ENCODE measurements at places on chromosomes 16 and 17.

DNA sequence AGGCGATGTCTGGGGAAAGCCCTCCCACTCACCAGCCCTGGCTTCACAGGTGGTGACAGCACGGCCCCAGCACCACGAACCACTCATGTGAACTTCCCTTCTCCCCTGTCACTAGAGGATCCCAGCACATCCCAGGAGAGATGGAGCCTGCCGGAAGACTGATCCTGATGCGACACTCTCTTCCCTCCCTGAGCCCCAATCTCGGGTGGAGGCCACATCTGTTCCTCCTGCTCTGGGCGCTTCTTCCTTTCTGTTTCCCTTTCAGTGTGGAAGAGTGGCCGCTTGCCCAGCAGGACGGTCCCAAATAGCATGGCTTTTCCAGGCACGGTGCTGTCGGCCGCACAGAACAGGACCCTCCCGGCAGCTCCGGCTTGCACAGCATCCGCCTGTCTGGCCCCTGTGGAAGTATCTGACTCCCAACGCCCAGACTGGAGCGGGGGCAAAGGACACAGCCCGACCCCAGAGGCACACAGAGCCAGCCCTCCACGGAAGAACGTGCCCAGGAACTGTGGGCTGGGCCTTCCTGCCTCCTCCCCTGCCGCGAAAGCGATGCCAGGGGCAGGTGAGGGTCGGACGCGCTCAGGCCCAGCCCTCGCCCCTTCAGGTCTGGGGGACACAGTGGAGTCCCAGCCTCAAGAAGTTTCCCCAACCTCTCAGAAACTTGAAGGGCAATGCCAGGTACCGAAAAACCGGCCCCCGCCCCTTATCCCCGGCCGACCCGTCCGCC, 37.6 kb downstream of the CBFA2T3 start:
- peak; percentile 21 for DNase-seq

DNA sequence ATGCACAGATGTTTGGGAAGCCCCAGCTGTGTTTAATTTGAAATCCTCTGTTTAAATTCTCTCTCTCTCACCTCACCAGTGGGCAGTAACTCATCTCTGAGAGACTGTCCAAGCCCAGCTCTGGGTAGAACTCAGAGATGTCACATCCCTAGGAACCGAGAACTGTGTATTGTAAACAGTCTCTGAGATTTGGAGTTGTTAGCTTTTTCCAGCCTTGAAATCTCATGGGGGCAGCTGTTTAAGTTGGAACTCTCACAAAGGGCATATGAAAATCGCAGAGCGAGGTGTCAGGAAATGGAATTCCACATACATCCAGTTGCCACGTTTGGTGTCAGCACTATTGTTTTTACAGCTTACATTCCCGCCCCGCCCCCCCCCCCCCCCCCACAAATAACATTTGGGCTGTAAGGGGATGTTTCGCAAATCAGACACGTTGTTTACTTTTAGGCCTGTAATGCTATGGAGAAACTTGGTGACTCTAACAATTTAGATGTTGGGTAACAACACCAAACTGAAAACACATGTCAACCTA, 34.3 kb downstream of the VPS35L start:
- no peak for DNase-seq

- DNase-seq = no peak
Measured at GRCh38 chr16:15833541-15833940, 23.3 kb downstream of the MYH11 start.

DNA sequence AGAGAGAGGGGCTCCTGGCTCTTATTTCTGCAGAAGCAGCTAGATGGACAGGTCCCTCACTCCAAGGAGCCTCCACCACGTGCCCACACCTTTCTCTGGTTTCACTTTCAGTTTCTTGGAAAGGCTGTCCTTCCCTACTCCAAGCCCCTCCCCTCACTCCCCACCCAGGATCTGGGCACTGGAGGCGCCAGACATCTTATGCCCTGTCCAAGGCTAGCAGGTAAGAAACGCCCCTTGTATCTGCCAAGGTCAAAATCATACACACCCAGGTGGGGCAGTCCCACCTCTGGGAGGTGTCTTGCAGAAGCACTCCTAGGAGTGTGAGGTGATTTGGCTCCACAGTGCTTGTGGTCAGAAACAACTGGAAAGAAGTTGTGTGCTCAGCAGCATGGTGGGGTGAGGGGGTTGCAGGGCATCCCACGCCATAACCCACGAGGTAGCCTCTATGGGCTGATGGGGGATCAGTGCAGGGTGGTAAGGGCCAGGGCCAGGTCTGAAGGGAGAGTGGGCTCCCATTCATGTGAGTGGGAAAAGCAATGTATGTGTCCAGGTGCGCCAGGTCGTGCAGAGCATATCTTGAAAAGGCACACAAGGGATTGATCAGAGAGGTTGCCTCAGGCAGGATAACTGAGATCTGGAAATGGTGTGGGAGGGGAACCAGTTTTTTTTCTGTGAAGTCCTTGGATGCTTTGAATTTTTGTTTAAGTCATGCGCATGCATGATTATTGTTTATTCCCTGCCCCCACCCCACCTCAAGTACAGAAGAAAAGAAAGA, 31.8 kb upstream of the PRM1 start:
- peak; percentile 31 for DNase-seq

- DNase-seq = no peak
Measured at GRCh38 chr17:47924785-47925677, 16.3 kb upstream of the PNPO start.

DNA sequence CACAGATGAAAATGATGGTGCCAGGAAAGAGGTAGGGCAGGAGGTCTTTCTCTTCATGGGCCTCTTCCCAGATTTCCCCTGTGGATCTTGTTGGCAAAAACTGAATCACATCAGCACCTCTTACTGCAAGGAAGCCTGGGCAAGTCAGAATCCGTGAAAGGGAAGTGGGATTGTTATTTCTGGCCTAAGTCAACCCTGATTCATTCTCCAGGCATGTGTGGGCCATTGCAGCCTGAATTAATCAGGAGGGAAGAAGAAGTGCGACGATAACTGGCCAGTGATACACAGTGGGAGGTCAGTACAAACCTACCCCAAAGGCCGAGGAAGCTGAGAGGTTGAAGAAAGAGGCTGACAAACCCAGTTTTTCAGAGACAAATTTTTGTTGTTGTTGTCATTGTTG, 17.9 kb upstream of the NSMCE1 start:
- DNase-seq = no peak

- no peak for DNase-seq
Measured at GRCh38 chr17:22512506-22512905, 820.2 kb downstream of the KCNJ18 start.

- DNase-seq = no peak
Measured at GRCh38 chr16:81014672-81015071, 7.7 kb downstream of the CENPN start.

DNA sequence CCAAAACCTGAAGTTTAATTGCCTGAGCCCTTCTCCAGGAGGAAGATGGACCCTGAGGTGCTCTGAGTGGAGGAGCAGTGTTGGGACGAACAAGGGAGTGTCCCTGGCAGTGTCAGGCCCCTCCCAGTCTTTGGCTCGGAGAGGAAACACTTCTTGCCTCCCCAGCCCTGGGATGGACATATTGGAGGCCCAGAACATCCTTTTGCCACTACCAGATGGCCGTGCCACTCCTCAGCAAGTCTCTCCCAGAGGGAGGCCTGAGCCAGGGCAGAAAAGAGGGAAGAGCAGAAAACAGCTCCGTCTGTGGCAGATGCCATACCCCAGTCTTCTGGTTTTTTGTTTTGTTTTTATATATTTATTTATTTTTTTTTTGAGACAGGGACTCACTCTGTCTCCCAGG, 91.5 kb upstream of the CRHR1 start:
- DNase-seq = no peak

DNA sequence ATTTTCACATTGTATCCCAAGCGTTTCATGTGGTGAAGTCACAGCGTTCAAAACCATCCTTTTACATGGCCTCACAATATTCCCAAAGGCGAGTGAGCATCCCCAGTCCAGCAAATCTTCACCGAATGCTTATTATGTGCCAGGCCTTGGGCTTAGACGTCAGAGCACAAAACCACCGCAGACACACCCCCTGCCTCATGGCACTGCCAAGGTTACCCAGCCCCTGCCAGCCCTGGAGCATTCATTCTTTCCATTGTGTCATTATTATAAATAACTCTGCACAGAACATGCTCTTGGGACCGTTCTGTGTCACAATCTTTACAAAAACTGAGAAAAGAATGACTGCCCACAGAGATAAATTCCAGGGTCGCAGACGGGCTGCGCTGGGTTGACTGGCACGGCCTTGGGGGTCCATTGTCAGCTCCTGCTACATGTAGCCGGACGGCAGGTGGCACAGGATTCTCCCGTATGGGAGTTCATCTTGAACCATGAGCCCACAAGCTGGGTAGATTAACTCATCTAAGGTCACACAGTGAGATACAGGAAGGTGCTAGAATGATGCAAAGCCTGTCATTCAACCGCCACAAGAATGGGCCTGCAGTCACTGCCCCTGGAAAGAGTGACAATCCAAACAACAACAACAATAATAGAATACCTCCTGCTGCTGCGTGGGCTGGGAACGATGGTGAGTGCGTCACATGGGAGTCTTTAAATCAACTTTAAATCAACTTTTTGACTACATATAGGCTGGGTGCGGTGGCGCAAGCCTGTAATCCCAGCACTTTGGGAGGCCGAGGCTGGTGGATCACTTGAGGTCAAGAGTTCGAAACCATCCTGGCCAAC, 4.5 kb upstream of the NECAB2 start:
- DNase-seq = no peak

DNA sequence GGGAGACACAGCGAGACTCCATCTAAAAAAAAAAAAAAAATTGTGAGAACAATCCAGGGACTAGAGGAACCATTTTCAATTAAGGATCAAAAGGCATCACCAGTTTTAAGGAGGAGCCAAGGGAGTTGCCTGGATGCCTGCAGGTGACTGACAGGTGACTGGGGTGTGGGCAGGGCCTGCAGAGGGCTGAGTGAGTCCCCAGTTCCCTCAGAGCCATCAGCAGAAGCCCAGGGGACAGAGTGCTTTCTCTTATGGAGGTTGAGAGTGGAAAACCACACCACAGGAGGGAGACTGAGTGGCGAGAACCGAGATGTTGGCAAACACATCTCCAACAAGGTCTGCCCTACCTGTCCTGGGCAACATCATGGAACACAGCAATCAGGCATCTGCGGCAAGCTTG, 27.1 kb upstream of the CREBBP start:
- DNase-seq = no peak

DNA sequence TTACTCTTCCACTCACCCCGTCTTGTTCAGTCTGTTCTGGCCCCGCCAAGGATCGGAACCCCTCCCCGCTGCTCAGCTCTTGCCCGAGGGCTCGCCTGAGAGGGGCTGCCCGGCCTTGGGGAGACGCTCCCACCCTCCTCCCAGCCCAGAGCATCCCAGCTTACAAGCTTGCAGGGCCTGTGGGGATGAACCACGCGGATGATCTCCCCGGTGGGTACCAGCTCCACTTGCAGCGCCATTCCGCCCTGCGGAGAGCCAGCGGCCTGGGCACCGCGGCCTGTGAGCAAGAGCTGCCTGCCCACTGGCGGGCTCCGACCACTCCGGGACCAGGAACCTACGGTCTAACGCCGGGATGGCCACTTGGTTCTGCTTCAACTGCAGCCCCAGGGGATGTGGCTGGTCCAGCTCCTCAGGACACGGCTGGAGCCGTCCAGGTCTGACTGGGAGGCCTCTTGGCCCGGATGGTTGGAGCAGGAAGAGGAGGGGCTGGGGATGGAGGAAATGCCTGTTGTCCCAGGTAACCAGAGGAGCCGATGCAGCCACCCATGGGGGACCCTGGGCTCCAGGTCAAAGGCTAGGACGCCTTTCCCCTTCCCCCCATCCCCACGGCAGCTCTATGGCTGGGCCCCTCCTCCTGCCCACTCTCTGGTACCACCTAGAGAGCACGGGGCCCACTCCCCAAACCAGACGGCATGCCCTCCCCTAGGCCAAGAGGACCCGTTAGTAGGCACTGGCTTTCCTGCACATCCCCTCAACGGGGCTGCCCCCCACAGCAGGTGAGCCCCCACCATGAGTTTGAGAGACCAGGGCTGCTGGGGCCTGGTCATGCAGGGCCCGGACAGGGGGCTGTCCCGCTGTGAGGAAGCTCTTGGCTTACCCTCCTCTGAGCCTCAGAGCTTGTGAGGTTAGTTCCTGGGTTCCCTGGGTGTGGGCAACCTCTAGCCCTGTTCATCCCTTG, at the start of gene MYO1C:
Gene MYO1C, minus strand, starts transcription at position 438 of the 958 bp plus-strand sequence. Its CDS starts 199 bp downstream, at position 239.
- DNase-seq = no peak

Measured in activated CD8-positive, alpha-beta T cell treated with anti-CD3 and anti-CD28 coated beads for 36 hours (primary cell).